NCI-H345 (cell line): ENCODE measurements at places on chromosomes 1 and 21.

DNA sequence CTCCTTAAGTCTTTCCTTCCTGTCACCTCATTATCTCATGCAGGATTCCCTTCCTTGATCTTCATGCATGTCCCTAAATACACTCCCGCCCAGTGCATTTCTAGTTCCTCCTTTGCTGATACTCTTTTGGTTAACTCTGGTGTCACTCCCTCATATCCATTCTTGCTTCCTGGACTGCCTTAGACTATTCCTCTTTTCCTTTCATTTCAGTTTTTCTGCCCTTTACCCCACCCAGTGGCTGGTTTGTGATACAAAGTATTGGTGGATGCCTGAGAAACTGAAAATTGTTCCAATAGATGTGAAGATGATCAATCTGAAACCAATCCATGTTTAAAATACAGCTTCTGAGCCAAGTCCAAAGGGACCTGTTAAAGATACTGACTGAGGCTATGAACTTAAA is 553.8 kb upstream of the CAMK1G start:
- no peak for DNase-seq

DNA sequence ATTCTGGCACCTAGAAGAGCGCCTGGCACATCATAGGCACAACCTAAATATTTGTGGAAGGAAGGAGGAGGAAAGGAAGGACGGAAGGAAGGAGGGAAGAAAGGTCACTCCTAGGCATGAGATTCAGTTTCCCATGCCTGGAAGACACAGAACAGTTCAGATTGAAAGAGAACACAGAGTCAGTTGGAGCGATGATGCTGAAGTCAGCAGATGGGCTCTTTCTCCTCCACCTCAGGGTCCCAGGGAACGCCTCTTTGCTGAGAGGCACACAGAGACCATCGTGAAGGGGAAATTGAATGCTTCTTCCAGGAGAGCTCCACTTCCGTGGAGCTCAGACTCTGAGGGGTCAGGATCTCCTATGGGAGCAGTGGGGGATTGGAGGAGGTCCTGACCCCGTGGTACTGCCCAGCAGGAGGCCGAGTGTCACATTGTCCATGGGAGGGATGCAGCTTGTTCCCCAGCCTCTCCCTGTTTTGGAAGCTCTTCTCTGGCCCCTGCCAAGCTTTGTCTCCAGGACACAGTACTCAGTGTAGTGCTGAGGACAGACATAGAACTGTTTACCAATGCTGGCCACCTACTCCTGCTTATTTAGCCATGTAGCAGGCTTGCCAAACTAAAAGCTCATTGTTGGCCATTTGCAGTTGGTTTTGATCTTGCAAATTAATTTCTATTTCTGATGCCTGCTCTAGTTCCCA is 2.4 kb downstream of the MYBPHL start:
- no peak for DNase-seq

GRCh38 chr1:202237052-202237451 is 43.5 kb downstream of the LGR6 start:
- peak; percentile 87 for DNase-seq

DNA sequence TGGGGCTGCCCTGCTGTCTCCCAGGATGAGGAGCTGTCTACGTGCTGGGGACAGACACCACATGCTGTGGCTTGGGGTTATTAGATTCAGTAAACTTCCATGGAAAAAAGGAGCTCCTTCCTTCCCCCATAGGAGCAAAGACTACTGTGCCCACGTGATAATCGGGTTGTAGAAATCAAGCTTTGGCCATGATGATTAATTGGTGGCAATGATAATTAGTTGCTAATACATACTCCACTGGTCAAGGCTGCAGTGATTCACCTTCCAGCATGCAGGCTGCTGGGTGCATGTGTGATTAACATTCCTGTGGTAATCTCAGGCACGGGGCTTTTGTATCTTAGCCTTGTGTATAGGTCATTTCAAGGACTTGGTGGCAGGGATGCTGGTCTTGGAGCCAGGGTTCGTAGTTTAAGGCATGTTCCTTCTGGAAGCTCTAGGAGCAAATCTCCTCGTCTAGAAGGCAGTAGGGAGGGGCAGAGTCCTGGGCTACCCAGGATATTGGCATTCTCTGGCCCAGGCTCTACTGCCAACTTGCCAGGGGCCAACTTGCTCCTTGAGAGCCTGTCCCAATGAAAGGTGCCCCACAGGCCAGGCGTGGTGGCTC is 41.4 kb downstream of the TMCO4 start:
- DNase-seq = no peak

DNA sequence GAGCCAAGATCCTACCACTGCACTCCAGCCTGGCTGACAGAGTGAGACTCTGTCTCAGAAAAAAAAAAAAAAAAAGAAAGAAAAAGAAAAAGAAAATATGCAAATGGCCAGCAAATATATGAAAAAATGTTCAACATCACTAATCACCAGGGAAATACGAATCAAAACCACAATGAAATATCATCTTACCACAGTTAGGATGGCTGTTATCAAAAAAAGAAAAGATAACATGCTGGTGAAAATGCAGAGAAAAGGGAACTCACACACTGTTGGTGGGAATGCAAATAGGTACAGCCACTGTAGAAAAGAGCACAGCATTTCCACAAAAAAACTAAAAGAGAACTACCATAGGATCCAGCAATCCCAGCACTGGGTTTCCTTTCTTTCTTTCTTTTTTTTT is 477.5 kb downstream of the SMYD3 start:
- no peak for DNase-seq

GRCh38 chr21:43944757-43945156 is 67.4 kb upstream of the TRAPPC10 start:
- no peak for DNase-seq

- no peak for DNase-seq
These were observed 11.0 kb upstream of the C1QA start for GRCh38 chr1:22625262-22625925.

DNA sequence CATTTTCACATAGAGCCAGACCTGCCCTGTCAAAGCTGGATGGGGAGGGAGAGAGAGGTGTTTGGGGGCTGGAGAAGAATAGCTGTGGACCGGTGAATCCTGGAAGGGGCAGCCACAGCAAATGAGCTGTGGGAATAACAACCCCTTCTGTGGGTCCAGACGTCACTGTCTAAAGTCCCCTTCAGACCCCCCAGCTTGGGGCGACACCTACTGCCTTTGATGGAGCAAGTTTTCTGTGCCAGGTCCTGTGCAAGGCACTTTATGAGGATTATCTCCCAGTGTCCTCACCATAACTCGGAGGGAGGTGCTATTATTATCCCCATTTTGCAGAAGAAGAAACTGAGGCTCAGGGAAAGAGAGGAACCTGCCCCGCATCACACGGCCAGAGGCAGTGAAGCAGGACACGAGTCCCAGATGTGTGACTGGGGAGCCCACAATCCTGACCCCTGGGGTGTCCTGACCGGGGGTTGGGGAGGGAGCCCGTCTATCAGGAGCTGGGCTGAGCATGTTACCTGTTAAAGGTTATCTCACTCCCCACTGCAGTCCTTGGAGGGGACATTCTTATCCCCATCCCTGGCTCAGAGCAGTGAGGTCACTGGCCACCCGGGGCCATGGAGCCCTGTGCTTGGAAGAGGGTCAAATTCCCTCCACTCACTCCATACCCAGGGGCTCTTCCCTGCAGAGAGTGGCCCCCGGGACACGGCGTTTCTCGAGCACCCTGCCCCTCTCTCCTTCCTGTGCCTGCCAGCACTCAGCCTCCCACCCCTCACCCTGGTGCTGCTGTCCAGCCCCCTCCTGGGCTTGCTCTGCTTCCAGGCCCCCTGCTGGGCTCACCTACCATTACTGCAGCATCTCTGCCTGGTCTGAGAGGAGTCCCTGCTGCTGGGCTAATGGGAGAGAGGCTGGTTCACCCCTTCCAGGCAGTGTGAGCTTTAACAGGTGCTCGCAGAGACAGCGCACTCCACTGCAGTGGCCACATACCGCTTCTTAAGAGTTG is 132.9 kb downstream of the PTPRU start:
- peak; percentile 70 for DNase-seq

DNA sequence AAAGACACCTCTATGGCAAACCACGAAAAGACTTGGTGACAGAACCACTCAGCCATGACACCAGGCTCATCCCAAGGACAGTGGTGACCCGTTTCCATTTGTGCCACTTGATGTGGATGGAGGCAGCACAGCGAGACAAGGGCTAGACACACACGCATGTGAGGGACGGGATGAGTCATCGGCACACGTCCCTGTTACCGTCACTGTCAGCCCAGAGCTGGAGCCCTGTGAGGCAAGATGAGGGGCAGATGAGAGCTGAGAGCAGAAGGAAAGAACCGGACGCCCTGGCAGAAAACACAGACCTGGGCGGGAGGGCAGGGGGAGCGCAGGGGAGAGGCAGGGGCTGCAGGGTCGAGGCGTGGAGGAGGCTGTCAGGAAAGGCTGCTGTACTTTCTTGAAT is 57.8 kb downstream of the SIK1 start:
- no peak for DNase-seq

GRCh38 chr1:78617615-78618026 is 2.6 kb upstream of the IFI44L start:
- DNase-seq = peak; percentile 85

GRCh38 chr1:201260648-201261311 is 22.5 kb upstream of the PKP1 start:
- DNase-seq = no peak
